ENCODE measurements at places on chromosomes 11 and 22. TPM values are rescaled to one million over a fixed set of nuclear protein-coding genes. Genes with fewer than 3 reads are reported as not detected.

The MMP10 gene
- total RNA-seq: not detected

The ISX gene
- total RNA-seq: not detected

DNA sequence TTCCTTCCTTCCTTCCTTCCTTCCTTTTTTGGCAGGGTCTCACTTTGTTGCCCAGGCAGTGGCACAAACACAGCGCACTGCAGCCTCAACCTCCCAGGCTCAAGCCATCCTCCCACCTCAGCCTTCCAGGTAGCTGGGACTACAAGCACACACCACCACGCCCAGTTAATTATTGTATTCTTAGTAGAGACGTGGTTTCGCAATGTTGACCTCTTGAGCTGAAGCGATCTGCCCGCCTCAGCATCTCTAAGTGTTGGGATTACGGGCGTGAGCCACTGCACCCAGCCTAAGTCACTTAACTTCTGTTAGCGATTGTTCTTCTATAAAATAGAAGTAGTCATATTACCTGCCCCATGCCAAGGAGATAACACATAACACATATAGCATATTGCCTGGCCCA is 2.8 kb upstream of the SYTL2 start:
- DNase-seq: no peak

The RSF1 gene
- total RNA-seq: 64.8 TPM

DNA sequence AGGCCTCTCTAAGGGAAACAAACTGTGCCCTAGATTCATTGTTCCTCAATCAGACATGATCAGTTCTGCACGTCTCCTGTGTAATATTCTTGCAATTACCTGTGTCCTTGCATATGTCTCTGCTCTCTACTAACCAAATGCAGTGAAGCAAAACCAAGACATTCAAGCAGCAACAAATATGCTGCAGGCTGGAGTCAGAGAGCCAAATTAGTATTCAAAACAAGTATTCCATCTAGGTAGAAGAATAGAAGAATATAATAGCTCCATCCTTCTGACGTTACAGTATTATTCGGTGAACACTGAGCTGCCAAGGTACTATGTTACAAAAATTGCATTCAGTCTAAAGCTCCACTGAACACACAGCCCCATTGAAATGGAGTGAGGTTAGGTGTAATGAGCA is 51.8 kb downstream of the SLN start:
- DNase-seq: no peak

DNA sequence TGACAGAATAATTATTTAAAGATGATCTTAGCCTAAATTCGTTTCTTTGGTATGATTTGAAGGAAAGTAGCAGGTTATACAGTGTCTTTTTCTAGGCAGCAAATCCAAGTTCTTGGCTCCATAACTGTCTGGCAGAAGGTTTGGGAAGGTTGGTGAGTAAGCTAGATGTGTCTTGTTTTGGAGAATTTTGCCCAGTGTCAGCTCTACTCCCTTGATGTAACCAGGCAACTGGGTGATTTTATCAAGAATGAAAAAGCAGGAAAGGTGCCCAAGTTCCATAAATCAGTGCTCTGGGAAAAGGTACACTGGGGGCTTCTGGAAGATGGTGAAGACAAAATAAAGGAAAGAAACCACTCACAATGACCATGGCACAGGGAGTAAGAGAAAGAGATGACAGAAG is 71.5 kb upstream of the USP47 start:
- no peak for DNase-seq

DNA sequence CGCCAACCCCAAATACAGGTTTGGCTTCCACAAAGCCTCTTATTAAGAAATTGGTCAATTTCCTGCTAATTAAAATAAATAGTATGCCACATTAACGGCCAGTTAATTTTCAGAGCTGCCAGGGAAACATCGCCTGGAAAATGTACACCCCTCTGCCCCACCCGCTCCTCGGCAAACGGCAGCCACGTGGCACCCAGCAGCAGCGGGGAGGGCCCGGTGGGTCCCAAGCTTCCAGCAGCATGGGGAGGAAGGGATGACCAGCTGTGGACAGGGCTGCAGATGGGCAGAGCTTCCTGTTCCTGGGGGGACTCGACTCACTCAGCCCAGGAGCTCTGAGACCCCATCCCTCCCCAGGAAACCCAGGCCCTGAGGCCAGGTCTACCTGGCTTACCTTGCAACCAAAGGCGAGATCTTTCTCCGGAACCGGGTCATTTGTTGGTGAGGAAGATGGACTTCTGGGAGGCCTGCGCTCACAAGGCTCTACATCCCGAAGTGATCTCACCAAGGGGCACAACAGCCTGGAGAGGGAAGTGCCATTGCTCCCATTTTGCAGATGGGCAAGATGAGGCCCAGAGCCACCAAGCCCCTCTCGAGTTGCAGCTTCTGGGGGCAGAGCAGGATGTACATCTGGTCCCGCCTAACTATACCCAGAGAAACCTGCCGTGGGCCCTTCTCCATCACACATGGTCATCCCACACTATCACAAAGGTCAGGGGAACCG is 68.3 kb downstream of the IGLL1 start:
- DNase-seq: no peak

- no peak for DNase-seq
Measured at GRCh38 chr22:27614006-27614649, 187.4 kb downstream of the MN1 start.

All from activated naive CD8-positive, alpha-beta T cell treated with anti-CD3 and anti-CD28 coated beads, Interleukin-2, amount 10 ng/mL, durations not matched to agents 7 days and 5 days (primary cell).